ENCODE measurements at places on chromosomes 6 and 20. TPM values are rescaled to one million over a fixed set of nuclear protein-coding genes. Genes with fewer than 3 reads are reported as not detected.

Gene SLPI
- not detected for total RNA-seq

GRCh38 chr6:36347621-36348020 lies 10.9 kb upstream of the BNIP5 start:
- no peaks in the 10 kb centered on the region for H3K27me3 ChIP-seq
- no peak for DNase-seq
- no peak overlapping the region for H3K4me3 ChIP-seq
- peaks cover 3% of the 10 kb centered on the region for H3K36me3 ChIP-seq
- H3K4me1 ChIP-seq = no peaks in the 10 kb centered on the region

GRCh38 chr6:29442719-29443118 lies 3.6 kb downstream of the OR10C1 start:
- no peak overlapping the region for H3K27ac ChIP-seq
- H3K4me3 ChIP-seq = no peak overlapping the region
- H3K27me3 ChIP-seq = peaks cover 62% of the 10 kb centered on the region
- H3K4me1 ChIP-seq = no peaks in the 10 kb centered on the region
- no peak for DNase-seq

DNA sequence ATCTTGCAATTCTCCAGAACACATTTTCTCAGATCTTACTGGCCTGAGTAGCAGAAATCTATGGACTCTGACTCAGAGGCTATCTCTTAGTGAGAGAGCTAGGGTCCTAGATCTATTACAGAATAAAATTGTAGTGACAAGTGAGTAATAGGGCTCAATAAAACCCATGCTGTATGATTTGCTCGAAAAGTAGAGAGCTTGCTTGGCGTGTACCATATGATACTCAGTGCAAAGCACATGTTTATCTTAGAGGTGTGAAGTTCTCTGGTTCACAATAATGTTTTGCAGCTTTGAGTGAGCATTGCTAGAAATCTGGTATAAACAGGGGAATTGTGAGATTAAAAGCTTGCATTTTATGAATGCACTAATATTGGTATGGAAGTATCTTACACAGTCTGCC lies 87.8 kb upstream of the PRSS16 start:
- H3K4me1 ChIP-seq = peaks cover 33% of the 10 kb centered on the region
- H3K4me3 ChIP-seq = no peak overlapping the region
- no peak for DNase-seq
- H3K27me3 ChIP-seq = no peaks in the 10 kb centered on the region

GRCh38 chr6:25972128-25972527 lies 9.5 kb downstream of the TRIM38 start:
- no peak overlapping the region for H3K27ac ChIP-seq
- no peak overlapping the region for H3K4me3 ChIP-seq
- peaks cover 29% of the 10 kb centered on the region for H3K4me1 ChIP-seq
- no peak for DNase-seq
- H3K36me3 ChIP-seq = peaks cover 55% of the 10 kb centered on the region
- H3K27me3 ChIP-seq = no peaks in the 10 kb centered on the region

DNA sequence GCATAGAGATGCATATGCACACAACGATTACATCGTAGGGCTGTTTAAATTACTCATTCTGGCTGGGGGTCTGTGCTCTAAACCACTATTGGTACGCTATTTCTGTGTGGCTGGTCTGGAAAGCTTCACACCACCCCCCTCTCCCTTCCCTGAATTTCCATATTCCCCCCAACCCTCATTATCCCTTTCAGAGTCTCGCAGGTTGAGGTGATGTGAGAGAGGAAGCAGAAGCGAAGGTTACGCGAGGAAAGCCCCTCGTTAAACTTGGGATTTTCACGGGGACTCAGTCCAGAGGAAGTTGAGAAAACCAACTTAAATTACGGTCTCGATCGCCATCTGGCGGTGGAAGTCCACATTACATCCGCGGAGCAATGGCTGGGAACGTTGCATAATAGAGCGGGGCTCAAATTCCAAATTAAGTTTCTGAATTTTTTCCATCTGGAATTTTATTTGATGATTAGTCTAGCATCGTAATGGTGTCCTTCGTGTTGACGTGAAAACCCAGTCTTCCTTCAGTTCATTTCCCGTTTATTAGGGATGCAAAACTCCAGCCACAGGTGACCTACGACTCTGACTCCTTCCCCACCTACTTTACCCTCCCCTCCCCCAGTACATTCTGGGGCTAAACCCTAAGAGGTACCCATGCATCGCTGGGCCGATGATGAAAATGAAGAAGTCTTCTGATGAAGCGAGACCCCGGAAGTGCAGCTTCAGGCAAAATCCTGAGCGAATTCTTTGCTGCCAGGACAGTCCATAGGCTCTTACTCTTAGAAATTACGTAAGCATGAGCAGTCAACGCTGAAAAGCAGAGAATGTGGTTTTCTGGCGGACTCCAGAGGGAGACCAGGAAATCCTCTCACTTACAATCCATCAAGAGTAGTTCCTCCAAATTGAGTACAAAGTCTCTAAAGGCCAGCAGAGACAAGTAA lies 19.7 kb downstream of the HLA-DOB start:
- H3K27ac ChIP-seq = peak overlapping the region; percentile 15
- peak; percentile 75 for DNase-seq
- peak overlapping the region; percentile 68 for H3K4me3 ChIP-seq

DNA sequence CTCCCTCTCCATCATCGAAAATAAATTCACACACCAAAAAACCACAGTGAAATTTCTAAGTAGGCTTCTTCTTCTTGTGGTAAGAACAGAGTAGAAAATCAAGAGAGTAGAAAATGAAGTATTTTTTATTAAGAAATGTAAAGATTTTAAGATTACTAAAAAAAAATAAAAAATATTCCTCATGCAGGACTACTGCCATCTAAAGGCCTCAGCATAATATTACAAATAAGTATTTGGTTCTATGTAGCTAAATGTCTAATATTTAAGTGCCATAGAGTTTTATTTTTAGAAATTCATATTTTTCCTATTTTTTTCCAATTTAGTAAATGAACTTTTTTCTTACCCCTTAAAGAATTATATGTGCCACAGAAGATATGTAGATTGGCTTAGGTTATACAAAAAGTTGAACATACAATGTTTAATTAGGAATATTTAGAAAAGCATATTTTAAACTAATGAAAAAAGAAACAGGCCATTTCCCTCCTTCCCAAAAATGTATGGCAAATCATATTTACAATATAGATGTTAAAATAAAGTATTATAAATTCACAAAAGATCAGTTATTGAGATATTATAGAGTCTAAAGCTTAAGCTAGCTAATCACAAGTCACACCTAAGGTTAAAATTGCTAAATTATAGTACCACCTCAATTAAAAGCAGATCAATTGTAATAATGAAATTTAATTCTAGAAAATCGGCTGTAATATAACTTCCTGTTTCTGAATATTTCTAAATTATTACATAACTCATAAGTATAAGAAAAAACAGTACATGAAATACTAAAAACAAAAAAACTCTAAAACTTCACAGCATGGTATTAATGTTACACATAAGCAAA lies 3.5 kb upstream of the NT5DC1 start:
- peaks cover 13% of the 10 kb centered on the region for H3K27me3 ChIP-seq
- peaks cover 19% of the 10 kb centered on the region for H3K4me1 ChIP-seq
- DNase-seq = no peak
- H3K4me3 ChIP-seq = no peak overlapping the region

- peak; percentile 5 for DNase-seq
- H3K27ac ChIP-seq = no peak overlapping the region
- peaks cover 5% of the 10 kb centered on the region for H3K4me1 ChIP-seq
- no peaks in the 10 kb centered on the region for H3K27me3 ChIP-seq
- no peak overlapping the region for H3K4me3 ChIP-seq
Measured at GRCh38 chr6:138004430-138005287, 102.6 kb downstream of the PERP start.

DNA sequence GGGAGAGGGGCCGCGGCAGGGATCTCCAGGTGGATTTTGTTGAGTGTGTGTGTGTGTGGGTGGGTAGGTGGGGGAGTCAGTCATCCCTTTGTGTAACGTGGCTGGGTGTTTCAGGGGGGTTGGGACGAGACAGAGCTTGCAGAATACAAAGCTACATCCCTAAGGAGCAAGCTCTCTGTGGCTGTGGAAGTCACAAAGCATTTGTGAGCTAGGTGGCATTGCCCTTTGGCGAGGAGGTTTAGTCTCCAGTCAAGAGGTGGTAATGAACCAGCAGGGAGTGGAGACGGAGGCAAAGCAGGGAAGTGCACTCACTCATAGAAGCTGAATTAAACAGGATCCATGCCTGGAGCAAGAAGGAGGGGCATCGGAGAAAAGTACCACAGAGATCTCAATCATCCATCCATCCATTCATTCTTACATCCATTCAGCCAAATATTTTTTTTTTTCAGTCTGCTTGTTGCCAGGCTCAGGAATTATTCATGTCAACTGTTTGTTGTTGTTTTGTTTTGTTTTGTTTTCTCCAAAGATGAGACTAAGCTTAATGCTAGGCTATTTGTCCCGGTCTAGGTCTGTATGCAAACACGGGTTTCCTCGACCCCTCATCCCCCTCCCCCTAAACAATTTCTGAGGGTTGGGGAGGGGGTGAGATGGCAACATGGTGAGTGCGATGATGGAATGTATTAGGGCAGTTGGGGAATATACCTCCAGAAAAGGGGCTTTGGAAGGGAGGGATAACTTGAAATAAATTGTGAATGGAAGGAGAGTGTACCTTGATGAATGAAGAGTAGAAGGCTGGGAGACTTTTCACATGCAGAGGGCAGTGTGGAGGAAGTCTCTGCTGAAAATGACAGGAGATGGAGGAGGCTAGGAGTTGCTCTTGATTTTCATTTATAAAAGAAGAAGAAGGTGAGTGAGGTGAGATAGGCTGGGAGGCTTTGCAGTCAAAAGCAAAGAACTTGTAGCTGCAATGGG lies 1.0 kb downstream of the HCRTR2 start:
- no peak overlapping the region for H3K4me3 ChIP-seq
- H3K27me3 ChIP-seq = peaks cover 11% of the 10 kb centered on the region
- no peak for DNase-seq
- no peak overlapping the region for H3K27ac ChIP-seq

DNA sequence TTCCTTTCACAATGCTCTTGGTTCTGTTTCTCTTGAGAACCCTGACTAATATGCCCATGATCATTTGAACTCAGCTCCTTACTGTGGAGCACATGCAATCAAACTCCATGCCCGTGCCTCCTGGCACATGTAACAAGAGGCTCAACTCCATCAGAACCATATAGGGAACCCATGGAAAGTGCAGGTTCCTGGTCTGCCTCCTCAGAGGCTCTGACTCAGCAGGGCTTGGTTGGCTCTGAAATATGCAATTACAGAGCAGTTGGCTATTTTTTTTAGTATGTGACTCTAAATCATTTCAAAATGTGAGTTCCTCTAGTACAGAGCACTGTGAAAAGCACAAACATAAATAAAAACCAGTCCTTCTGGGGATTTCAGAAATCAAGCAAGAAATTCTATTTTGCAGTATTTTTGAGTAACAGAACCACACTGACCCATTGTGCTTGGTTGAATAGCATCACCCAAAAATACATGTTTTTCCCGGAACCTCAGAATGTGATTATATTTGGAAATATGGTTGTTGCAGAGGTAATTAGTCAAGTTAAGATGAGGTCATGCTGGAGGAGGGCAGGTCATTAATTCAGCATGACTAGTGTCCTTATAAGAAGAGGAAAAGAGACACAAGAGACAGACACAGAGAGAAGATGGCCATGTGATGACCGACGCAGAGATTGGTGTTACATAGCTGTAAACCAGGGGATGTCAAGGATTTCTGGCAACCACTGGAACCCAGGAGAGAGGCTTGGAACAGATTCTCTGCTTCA lies 13.2 kb upstream of the MAP3K4 start:
- no peak overlapping the region for H3K4me3 ChIP-seq
- peaks cover 6% of the 10 kb centered on the region for H3K27me3 ChIP-seq
- peaks cover 8% of the 10 kb centered on the region for H3K36me3 ChIP-seq
- H3K4me1 ChIP-seq = no peaks in the 10 kb centered on the region

DNA sequence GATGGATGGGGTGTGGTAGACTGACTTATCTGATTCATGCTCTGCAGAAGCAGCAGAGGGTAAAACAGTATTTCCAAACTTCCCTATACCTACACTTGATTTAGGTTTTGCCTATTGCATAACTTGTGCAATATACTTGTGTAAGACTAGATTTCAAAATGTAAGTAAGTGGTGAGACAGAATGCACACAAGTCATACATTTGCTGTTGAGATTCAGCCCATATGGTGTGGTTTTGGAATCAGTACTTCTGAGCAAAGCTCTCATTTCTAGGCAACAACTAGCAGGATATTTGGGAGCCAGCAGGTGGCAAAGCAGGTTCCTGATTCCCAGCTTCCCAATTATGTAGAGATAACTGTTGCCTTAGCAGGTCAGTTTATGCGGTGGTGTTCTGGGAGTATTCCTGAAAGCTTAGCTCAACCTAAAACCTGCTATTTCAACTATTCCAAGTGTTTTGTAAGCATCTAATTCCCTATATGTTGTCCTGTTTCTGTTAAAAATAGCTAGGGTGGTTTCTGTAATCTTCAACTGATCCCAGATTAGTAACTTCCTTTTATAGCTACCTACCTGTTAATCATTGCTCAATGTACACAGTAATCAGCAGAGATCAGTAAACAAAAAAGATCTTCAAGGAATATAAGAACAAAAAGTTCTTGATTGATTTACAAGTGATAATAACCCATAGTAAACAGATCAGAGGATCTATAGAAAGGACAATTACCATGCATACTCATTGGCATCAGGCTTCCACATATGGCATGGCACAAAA lies 8.5 kb upstream of the FABP7 start:
- H3K27ac ChIP-seq = no peak overlapping the region
- H3K4me1 ChIP-seq = no peaks in the 10 kb centered on the region
- no peak overlapping the region for H3K4me3 ChIP-seq
- peaks cover 9% of the 10 kb centered on the region for H3K27me3 ChIP-seq
- H3K36me3 ChIP-seq = no peaks in the 10 kb centered on the region

DNA sequence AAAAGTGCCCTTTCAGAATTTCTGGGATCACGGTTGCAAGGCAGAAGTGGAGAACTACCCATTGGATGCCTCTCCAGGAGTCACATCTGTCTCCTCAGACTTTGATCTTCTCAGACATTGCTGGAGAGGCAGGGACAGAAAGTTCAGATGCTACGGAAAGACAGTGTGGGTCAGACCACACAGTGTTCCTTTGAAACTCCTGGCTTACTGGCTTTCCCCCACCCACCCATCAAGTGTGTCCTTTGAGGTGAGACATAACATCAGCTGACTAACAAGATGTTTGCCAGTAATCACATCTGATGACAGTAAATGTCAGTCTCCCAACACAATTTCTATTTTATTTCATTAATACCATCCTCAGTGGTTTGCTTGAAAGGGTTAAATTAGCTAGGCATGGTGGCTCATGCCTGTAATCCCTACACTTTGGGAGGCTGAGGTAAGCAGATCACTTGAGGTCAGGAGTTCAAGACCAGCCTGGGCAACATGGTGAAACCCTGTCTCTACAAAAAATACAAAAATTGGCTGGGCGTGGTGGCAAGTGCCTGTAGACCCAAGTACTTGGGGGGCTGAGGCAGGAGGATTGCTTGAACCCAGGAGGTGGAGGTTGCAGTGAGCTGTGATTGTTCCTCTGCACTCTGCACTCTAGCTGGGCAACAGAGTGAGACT lies 67.2 kb upstream of the SNX9 start:
- peak overlapping the region; percentile 66 for H3K4me3 ChIP-seq
- no peaks in the 10 kb centered on the region for H3K27me3 ChIP-seq
- peak; percentile 81 for DNase-seq

Measured in naive thymus-derived CD8-positive, alpha-beta T cell (primary cell).